ENCODE measurements at places on chromosomes 13 and 19.

DNA sequence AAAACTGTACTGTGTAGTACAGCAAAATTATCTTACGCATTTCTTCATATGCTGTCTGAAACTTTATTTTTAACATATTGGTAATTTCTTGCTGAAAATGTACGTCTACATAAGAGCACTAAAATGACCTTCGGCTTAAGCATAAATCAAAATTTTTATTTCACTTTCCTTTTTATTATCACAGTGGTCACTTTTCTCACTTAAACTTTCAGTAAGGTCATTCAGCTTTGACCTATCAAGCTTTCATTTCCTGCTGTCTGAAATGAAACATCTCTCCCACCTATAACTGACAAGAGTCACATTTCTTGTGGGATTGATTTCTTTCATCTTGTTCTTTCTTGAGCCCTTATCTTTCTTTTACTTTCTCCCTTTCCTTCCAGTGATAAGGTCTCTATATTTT lies 2212.7 kb upstream of the PCDH20 start:
- no peak for DNase-seq

- DNase-seq, result peak; percentile 96
Measured at GRCh38 chr19:4744451-4745174, 21.0 kb upstream of the DPP9 start.

DNA sequence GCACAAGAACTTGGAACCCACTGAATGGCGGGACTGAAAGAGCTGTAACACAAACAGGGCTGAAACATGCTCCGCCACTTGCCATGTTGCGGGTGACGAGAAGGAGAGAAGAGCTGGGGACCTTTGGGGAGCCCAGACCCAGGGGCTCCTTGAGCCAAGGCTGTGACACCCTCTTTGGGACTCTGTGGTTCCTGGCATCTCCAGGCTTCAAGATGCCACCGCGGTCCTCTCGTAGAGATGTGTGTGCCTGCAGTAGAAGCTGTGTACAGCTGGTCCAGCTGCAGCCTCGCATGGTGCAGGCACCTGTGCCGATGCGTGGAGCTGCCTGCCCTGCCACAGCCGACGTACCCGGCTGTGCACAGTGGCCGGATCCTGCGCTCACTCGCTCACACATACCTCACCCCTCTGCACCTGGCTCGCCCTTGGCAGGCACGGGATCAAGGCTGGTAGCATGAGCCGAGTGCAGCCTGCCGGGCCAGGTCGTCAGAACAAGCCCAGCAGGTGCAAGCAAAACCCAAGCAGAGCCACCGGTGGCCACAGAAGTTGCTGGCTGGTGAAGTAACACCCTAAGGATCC lies 1385.8 kb downstream of the PCDH9 start:
- no peak for DNase-seq

GRCh38 chr19:39223703-39224279 lies 19.7 kb upstream of the SYCN start:
- peak; percentile 26 for DNase-seq

- DNase-seq, result no peak
Measured at GRCh38 chr19:821825-822503, at the start of gene PLPPR3. TSS of gene PLPPR3 (minus strand) at chr19:821955. CDS start at chr19:821559, 396 bp downstream.

DNA sequence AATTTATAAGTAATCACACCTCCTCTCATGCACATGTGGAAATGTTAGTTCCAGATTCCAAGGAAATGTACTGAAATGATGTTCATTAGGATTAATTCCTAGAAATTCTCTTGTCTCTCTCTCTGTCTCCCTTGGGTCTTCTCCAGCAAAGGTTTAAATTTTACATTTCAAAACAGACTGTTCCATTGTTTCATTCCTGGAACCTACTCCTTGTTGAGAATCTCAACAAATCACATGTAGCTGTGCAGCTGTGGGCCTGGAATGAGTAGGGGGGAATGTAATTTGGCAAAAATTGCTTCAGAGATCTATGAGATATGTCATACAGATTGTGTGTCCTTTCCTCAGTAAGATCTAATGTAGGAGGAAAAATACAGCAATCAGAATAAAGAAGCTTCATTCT lies 46.2 kb upstream of the RFXAP start:
- no peak for DNase-seq

- no peak for DNase-seq
Measured at GRCh38 chr13:33233547-33233946, 52.0 kb downstream of the STARD13 start.

- peak; percentile 94 for DNase-seq
Measured at GRCh38 chr19:55206664-55207500, 2.4 kb downstream of the PTPRH start.

- DNase-seq, result no peak
Measured at GRCh38 chr13:110528911-110529310, 32.6 kb downstream of the RAB20 start.

DNA sequence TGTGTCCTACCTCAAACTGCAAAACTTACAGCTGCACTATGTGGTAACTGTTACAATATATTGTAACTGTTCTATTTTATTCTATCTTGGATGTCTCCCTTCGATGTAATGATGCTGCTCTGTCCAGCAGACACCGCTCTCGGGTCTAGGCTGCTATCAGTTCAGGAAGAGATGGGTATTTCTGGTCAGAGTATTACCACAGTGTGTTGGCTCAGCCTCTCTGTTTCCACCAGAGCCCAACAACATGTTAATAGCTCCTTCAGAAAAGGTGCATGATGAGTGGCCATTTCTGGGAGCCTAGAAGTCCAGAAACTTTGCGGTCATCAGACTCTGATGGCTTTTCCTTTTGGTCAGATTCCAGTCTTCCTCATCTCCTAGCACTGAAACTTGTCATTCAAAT lies 35.9 kb upstream of the IGFL1 start:
- DNase-seq, result no peak

DNA sequence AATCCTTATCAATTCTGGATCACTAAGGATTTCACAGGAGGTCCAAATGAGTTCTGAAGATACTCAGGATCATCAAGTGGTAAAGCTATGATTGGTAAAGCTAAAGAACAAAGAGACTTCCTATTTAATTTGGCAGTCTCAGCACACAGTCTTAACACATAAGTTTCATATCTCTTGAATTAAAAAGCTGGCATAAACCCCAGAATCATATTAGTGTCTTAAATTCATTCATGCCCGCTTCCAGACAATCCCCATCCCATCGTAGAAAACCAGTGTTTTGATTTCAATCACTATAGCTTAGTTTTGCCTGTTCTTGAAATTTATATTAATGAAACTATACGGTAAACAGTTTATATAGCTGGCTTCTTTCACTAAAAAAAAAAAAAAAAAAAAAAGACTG lies 278.7 kb downstream of the DIAPH3 start:
- no peak for DNase-seq

- DNase-seq, result peak; percentile 34
Measured at GRCh38 chr13:52850396-52851136, 2.1 kb upstream of the PCDH8 start.

DNA sequence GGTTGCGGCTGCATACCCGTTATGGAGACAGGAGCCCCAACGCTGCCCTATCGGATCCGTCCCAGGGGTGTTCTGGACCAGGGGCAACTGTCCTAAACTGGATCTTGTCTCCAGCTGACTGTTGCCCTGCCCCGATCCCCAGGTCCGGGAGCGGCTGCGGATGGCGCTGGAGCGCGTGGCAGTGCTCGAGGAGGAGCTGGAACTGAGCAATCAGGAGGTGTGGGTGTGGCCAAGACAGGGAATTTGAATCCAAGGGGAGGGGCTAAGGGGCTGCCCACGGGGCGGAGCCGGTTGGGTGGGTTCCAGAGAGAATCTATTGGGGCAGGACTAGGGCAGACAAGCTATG lies 9.9 kb downstream of the PPFIA3 start:
- no peak for DNase-seq

GRCh38 chr19:38664503-38665211 lies 17.2 kb downstream of the ACTN4 start:
- DNase-seq, result no peak

DNA sequence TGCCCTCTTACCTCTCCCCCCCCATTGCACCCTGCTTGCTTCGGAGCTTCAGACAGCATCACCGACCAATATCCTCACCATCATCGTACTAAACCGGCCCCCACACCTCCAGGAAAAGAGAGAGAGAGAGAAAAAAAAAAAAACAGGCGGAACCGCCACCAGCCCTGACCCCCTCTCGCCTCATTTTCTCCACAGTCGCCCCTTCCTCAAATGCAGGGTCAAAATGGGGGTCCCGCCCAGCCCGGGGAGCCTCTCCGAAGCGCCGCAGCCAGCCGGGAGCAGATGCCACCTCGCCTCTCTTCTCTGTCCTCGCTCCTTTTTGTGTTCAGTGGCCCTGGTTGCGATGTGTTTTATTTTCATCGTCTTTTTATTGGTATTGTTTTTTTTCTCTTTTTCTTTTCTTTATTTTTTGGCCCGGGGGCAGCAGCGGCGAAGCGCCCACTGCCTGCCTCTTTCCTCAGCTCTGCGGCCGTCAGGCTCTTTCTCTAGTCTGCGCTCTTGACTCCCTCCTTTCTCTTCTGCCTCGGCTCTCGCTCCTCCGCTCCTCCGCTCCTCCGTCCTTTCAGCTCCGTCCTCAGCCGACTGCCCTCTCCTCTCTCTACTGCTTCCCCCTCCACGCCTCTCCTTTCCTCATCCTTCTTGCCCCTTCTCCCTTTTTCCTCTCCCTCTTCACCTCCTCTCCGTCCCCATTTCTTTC lies 41.4 kb downstream of the DEDD2 start:
- DNase-seq, result no peak

GRCh38 chr13:24624801-24625231 lies 55.4 kb upstream of the ATP12A start:
- DNase-seq, result no peak

GRCh38 chr13:32825481-32825880 lies 190.7 kb upstream of the KL start:
- DNase-seq, result no peak

DNA sequence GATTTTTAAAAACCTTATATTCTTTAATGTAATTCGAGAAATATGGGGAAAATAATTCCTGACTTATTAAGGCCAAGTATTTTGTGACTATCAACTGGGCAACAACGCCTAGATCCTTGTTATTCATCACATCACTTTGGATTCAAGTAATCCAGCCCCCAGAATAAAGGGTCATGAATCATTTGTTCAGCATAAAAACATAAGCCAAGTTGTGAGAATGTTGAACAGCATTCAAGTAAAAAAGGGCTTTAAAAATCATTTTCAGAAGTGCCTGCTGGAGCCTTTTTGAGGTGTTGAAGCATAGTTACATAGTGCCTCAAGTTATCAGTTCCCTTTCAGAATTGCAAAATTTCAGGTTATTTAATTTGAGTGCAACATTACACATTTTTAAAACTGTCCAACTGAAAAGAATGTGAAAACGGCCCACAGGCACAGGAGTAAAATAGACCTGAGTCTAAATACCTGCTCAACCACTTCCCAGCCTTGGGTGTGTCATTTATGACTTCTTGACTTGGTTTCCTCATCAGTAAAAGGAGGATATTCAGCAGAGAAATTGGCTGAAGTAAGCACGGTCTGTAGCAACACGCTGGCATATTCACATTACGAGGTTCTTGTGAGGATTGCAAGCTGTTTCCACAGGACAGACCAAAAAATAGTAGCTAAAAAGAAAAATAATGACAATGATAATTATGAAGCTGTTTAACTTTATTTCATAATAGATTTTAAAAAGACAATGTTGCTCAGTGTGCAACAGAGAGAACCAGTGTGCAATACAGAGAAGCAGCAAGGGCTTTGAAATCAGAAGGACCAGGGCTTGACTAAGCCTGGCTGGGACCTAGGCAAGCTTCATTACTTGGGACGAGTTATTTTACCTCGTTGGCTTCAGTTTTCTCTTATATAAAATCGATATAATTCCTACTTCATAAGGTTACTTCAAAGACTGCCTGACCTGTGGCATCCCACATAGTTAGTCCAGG lies 56.6 kb downstream of the MBNL2 start:
- peak; percentile 82 for DNase-seq

DNA sequence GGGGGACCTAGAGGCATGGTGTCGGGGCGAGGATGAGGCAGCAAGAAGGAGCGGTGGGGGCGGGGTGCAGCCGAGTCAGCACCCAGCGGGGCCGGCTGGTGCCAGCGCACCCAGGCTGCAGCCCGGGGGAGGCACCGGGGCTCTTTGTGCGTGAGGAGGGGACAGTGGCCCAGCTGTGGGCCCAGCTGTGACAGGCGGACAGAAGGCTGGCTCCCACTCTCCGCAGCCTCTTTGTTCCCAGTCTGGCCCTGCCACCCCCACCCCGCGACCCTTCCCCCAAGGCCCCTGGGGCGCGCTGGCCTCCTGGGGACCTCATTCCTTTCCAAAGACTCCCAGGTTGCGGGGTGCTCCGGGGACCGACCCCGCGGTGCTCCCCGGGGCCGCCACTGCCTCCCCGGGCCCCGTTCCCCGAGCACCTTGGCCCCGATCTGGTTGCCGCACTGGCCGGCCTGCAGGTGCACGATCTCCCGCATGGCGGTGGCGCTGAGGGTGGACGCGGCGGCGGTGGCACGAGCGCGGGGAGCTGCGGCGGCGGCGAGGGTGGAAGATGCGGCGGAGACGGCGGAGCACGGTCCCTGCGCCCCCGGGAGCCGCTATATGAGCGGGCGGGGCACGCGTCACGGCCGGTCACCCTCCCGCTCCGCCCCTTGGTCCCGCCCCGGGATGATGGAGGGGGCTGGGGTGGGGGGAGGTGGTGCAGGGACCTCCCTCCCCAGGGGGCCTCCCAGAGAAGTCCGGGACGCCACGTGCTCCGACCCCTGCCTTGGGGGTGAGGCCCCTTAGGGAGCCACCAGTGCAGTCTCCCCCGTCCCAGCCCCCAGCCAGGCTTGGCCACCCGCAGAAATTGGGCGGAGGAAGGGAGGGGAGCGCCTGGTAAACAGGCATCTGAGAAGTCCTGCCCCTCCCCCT lies at the start of gene TUBB4A:
Gene TUBB4A (minus strand): TSS at position 570 of the 909 bp plus-strand sequence. CDS start 97 bp downstream, at position 473.
- no peak for DNase-seq

- peak; percentile 61 for DNase-seq
Measured at GRCh38 chr13:110103534-110103933, 203.4 kb downstream of the COL4A1 start.

- DNase-seq, result no peak
Measured at GRCh38 chr19:10683064-10683426, 18.2 kb upstream of the QTRT1 start.

DNA sequence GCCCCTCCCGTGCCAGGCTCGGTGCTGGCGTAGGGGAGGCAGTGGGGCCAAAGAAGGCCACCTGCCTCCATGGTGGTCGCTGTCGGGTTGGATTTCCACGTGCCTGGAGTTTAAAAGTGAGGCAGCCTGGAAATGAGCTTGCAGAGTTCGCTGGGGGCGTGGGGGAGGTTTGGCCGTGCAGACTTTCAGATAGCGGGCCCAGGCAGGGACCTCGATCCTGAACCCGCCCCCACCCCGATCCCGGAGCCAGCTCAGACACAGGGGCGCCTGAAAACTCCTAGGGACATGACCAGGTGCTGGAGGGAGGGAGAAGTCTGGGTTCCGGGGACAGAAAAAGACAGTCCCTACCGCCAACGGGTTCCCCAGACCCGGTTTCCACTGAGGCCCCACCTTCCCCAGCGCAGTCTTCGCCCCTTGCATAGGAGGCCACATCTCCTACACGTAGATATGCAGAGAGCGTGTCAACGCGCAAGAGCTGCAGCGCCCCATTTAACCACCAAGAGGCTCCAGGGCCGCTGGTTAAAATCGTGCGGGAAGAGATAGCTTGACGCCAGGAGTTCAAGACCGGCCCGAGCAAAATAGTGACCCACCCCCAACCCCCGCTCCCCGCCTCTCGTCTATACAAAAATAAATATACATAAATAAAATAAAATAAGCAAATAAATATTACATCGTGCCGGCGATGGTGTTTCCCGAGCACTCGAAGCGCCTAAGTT lies 8.5 kb downstream of the CCDC8 start:
- peak; percentile 53 for DNase-seq
